ENCODE measurements at places on chromosomes 16 and 17. TPM values are rescaled to one million over a fixed set of nuclear protein-coding genes. Genes with fewer than 3 reads are reported as not detected.

The ZNF385C gene
- polyA plus RNA-seq, result not detected

The MYL11 gene
- not detected for polyA plus RNA-seq

The C17orf100 gene
- 1.2 TPM for polyA plus RNA-seq

GRCh38 chr17:19346351-19347255, 15.9 kb downstream of the B9D1 start:
- H3K36me3 ChIP-seq, result no peaks in the 10 kb centered on the region
- no peak overlapping the region for H3K27ac ChIP-seq
- peak; percentile 2 for DNase-seq
- no peaks in the 10 kb centered on the region for H3K27me3 ChIP-seq
- H3K4me3 ChIP-seq, result no peak overlapping the region
- no peaks in the 10 kb centered on the region for H3K4me1 ChIP-seq

The ALOX15 gene
- 0.05 TPM for polyA plus RNA-seq

The PYDC1 gene
- polyA plus RNA-seq, result not detected

The SLC5A11 gene
- polyA plus RNA-seq, result 0.37 TPM

GRCh38 chr16:83856792-83857191, 42.1 kb upstream of the MLYCD start:
- no peaks in the 10 kb centered on the region for H3K27me3 ChIP-seq
- H3K4me1 ChIP-seq, result no peaks in the 10 kb centered on the region
- H3K4me3 ChIP-seq, result no peak overlapping the region
- H3K36me3 ChIP-seq, result no peaks in the 10 kb centered on the region
- no peak for DNase-seq

- no peaks in the 10 kb centered on the region for H3K36me3 ChIP-seq
- no peak overlapping the region for H3K4me3 ChIP-seq
- no peak overlapping the region for H3K27ac ChIP-seq
- no peaks in the 10 kb centered on the region for H3K27me3 ChIP-seq
- H3K4me1 ChIP-seq, result peaks cover 8% of the 10 kb centered on the region
These were observed 24.4 kb upstream of the CREBBP start for GRCh38 chr16:3904875-3905274.

The ZG16 gene
- not detected for polyA plus RNA-seq

DNA sequence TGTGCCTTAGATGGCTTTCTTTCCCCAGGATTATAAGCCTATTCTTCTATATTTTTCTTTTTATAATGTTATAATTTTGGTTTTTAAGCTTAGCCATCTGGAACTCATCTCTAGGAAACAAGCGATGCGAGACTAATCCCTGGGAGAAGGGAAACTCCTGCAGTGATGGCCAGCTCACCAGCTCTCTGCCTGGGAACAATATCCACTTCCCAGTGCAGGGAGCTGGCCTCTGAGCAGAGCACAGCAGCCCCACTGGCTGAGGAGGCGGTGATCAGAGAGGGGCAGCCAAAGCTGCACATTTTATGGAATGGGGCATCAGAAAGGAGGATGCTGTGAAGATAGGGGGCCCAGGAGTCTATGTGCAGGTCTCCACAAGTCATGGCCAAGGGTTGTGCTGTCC, 183.3 kb downstream of the LGALS9B start:
- no peak overlapping the region for H3K4me3 ChIP-seq
- peaks cover 35% of the 10 kb centered on the region for H3K4me1 ChIP-seq
- no peaks in the 10 kb centered on the region for H3K27me3 ChIP-seq
- H3K27ac ChIP-seq, result no peak overlapping the region
- H3K36me3 ChIP-seq, result peaks cover 35% of the 10 kb centered on the region

DNA sequence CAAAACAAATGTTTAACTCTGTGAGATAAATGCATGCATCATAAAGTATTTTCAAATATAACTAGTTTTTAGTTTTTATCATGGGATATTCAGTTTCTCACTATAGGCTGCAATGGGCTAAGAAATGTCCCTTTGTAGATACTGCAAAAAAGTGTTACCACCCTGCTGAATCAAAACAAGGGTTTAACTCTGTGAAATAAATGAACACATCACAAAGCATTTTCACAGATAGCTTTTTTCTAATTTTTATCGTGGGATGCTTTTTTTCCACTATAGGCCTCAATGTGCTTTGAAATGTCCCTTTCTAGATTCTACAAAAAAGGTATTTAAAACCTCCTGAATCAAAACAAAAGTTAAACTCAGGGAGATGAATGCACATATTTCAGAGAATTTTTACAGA, 541.1 kb downstream of the KCNJ18 start:
- H3K4me1 ChIP-seq, result no peaks in the 10 kb centered on the region
- no peak overlapping the region for H3K27ac ChIP-seq
- no peaks in the 10 kb centered on the region for H3K27me3 ChIP-seq
- H3K4me3 ChIP-seq, result no peak overlapping the region
- no peaks in the 10 kb centered on the region for H3K36me3 ChIP-seq

The KRT12 gene
- not detected for polyA plus RNA-seq

DNA sequence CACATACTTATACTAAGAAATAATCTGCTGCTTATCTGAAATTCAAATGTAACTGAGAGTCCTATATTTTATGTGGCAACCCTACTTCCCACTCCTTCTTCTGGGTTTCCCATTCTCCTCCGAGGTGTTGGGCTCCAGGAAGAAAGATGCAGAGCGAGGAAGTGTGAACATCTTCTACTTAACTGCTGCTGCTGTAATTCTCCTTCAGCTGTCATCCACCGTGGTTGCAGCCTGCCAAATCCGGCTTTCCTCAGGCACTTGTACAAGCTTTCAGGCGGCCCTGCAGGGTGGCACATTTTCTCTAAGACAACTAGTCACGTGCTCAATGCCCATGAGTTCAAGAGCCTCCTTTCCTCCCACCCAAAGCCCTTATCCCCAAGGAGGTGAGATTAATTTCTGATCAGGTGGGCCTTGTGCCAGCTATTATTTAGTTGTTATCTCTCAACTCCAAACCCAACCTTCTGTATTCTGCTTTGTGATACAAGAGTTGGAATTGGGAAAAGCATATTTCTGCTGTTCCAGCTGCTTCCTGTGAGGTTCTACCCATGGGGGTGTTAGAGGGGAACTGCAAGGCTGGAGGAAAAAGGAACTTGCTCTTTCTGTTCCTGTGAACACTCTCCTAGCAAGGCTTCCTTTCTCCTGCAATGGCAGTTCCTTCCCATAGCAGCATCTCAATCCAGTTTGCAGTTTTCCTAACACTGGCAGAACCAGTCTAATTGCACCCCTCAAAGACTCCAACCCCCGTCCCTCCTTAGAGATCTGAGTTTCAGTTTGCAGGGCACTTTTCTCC, 67.6 kb upstream of the RBBP6 start:
- H3K27me3 ChIP-seq, result no peaks in the 10 kb centered on the region
- no peak for DNase-seq
- H3K36me3 ChIP-seq, result no peaks in the 10 kb centered on the region
- H3K27ac ChIP-seq, result no peak overlapping the region

- H3K4me1 ChIP-seq, result peaks cover 21% of the 10 kb centered on the region
- no peak overlapping the region for H3K4me3 ChIP-seq
- H3K36me3 ChIP-seq, result no peaks in the 10 kb centered on the region
- H3K27ac ChIP-seq, result no peak overlapping the region
- H3K27me3 ChIP-seq, result peaks cover 36% of the 10 kb centered on the region
These were observed 1.6 kb upstream of the DUSP14 start for GRCh38 chr17:37488009-37488604.

DNA sequence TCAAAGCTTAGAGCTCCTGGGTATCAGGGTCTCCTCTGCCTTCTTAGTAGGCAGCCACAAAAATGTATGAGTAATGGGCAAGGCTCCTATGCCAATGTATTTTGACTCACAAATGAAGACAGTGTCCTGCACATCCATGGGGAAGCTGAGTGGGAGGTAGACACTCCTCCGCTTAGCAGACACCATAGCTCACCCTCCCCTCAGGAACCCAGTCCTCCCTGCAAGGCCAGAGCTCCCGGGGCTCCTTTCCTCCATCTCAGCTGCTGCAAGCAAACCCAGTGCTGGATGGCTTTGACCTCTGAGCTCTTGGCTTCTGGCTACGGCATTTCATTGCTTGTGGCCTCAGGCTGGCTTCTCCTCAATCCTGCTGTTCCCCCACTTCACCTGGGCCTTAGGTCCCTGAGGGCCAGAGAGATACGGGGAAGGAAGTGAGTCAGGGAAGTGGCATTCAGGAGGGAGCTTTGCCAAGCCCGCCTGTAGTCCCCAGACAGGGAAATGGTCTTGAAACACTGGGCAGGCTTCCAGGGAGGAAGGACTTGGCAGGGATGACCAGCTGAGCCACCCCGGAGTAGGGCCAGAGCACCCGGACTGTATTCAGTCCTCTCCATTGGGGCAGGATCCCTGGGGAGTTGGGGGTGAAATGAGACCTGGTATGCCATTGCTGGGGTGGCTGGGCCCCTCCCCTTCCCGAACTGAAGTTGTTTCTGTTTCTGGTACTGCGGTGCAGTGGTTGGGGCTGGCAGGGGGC, 4.5 kb downstream of the ABCC3 start:
- peaks cover 2% of the 10 kb centered on the region for H3K27me3 ChIP-seq
- no peaks in the 10 kb centered on the region for H3K36me3 ChIP-seq
- no peak for DNase-seq
- peak overlapping the region; percentile 53 for H3K4me3 ChIP-seq
- H3K27ac ChIP-seq, result peak overlapping the region; percentile 38

DNA sequence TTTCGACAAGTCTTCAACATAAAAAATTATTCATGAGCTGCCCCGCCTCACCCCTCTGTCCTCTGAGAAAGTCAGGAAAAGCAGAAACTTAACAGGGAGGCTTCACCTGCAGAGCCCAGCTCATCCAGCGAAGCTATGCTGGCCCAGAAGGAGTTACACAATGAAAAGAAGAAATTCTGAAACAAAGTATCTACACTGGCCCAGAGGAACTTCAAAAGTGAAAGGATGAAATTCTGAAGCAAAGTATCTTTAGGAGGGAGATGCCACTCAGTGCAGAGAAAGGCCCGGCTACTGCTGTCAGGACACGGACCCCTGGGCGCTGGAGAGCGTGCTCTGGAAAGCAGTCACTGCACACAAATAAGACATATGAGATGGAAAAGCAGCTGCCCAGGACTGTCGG, 1.6 kb downstream of the GALNS start:
- peaks cover 27% of the 10 kb centered on the region for H3K36me3 ChIP-seq
- H3K27me3 ChIP-seq, result no peaks in the 10 kb centered on the region
- peak overlapping the region; percentile 87 for H3K27ac ChIP-seq
- peaks cover 46% of the 10 kb centered on the region for H3K4me1 ChIP-seq
- no peak overlapping the region for H3K4me3 ChIP-seq

GRCh38 chr16:11403534-11403795, 58.2 kb downstream of the RMI2 start:
- no peaks in the 10 kb centered on the region for H3K27me3 ChIP-seq
- H3K4me3 ChIP-seq, result no peak overlapping the region
- no peaks in the 10 kb centered on the region for H3K36me3 ChIP-seq

DNA sequence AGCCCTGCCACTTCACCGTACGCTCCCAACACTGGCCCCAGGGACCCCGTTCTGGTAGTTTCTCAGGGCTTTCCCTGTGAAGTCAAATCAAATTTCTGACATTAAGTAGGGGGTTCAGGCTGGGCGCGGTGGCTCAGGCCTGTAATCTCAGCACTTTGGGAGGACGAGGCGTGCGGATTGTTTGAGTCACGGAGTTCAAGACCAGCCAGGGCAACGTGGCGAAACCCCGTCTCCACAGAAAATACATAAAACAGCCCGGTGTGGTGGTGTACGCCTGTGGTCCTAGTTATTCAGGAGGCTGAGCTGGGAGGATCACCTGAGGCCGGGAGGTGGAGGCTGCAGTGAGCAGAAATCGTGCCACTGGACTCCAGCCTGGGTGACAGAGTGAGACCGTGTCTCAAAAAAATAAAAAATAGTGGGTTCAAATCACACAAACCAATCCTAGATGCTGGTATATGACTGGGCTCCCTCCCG, 632 bp downstream of the CYBC1 start:
- H3K36me3 ChIP-seq, result peaks cover 22% of the 10 kb centered on the region
- DNase-seq, result no peak
- H3K27ac ChIP-seq, result peak overlapping the region; percentile 79
- peaks cover 38% of the 10 kb centered on the region for H3K4me1 ChIP-seq
- no peaks in the 10 kb centered on the region for H3K27me3 ChIP-seq

The LRRC75A gene
- polyA plus RNA-seq, result 5.1 TPM

- no peak for DNase-seq
- no peaks in the 10 kb centered on the region for H3K36me3 ChIP-seq
- H3K4me1 ChIP-seq, result no peaks in the 10 kb centered on the region
- no peak overlapping the region for H3K4me3 ChIP-seq
- H3K27me3 ChIP-seq, result no peaks in the 10 kb centered on the region
These were observed 43.6 kb upstream of the RBFOX3 start for GRCh38 chr17:79654350-79654959.

The ITGB3 gene
- 1.6 TPM for polyA plus RNA-seq

DNA sequence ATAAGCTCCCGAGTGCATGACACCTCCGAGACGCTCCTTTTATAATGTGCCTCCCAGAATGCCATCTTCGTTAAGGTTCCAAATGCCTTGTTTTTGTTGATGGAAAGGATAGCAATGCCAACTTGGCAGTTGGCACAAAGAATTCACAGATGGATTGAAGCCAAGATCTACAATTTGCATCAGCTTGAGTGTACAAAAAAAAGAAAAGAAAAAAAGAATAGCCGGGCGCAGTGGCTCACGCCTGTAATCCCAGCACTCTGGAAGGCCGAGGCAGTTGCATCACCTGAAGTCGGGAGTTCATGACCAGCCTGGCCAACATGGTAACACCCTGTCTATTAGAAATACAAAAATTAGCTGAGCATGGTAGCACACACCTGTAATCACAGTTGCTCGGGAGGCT, 7.6 kb downstream of the TBC1D16 start:
- H3K27ac ChIP-seq, result no peak overlapping the region
- H3K4me3 ChIP-seq, result no peak overlapping the region
- DNase-seq, result no peak
- no peaks in the 10 kb centered on the region for H3K36me3 ChIP-seq
- H3K4me1 ChIP-seq, result peaks cover 7% of the 10 kb centered on the region

DNA sequence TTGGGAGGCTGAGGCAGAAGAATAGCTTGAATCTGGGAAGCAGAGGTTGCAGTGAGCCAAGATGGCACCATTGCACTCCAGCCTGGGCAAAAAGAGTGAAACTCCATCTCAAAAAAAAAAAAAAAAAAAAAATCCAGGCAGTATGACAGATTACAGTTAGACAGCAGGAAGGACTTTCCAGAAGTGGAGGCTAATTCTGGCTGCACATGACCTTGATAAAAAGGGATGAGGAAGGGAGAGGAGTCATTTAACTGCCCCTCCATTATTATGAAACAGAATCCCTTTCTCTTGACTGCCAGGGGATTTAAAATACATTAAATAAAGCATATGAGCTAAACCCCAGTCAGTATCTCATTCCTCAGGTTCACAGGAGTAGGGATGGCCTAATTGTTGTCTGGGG, 1.8 kb upstream of the ARHGAP23 start:
- H3K27me3 ChIP-seq, result no peaks in the 10 kb centered on the region
- H3K4me3 ChIP-seq, result no peak overlapping the region
- DNase-seq, result no peak
- no peak overlapping the region for H3K27ac ChIP-seq

GRCh38 chr16:68228652-68229051, 7.3 kb downstream of the ESRP2 start:
- H3K27me3 ChIP-seq, result no peaks in the 10 kb centered on the region
- peaks cover 39% of the 10 kb centered on the region for H3K36me3 ChIP-seq
- H3K4me3 ChIP-seq, result no peak overlapping the region
- H3K27ac ChIP-seq, result no peak overlapping the region
- DNase-seq, result no peak

The SCIMP gene
- 164 TPM for polyA plus RNA-seq

- no peaks in the 10 kb centered on the region for H3K4me1 ChIP-seq
- H3K36me3 ChIP-seq, result no peaks in the 10 kb centered on the region
- H3K27me3 ChIP-seq, result peaks cover 5% of the 10 kb centered on the region
- no peak for DNase-seq
These were observed 19.7 kb downstream of the WFDC1 start for GRCh38 chr16:84314373-84314772.

- H3K4me1 ChIP-seq, result peaks cover 10% of the 10 kb centered on the region
- no peak overlapping the region for H3K4me3 ChIP-seq
- no peaks in the 10 kb centered on the region for H3K27me3 ChIP-seq
- no peak overlapping the region for H3K27ac ChIP-seq
These were observed 17.0 kb downstream of the SP2 start for GRCh38 chr17:47913050-47913449.

- no peaks in the 10 kb centered on the region for H3K36me3 ChIP-seq
- H3K4me3 ChIP-seq, result no peak overlapping the region
- no peak overlapping the region for H3K27ac ChIP-seq
- H3K27me3 ChIP-seq, result no peaks in the 10 kb centered on the region
These were observed 43.4 kb downstream of the ENGASE start for GRCh38 chr17:79117905-79118487.

The CDRT15L2 gene
- polyA plus RNA-seq, result not detected

All from CD14-positive monocyte (primary cell).